Fibroblast of skin of right quadriceps (primary cell): ENCODE measurements at places on chromosomes 7 and 10.
A peak's percentile ranks its signal among the peaks of the same experiment; 100 is the strongest.

DNA sequence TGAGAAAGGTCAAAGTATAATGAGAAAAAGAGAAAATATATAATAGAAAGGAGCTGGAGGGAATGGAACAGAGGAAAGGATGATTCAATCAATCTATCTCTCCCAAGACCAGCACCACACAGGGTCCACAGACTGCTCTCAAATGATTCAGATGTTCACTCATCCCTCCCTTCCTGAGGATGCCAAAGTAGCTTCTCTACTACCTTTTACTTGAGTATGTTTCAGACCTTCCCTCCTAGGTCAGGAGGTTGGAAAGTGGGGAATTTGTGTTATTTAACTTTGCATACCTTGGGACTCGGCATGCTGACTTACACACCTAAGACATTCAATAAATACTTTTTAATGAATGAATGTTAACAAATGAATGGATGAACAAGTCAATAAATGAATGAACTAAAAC is 30.6 kb downstream of the CPVL start:
- DNase-seq, result no peak

GRCh38 chr10:126928274-126928673 is 23.0 kb downstream of the DOCK1 start:
- no peak for DNase-seq

GRCh38 chr10:12473491-12473890 is 124.1 kb downstream of the CAMK1D start:
- DNase-seq, result no peak

- DNase-seq, result peak; percentile 19
Measured at GRCh38 chr7:95334447-95334846, 10.1 kb upstream of the PON1 start.

DNA sequence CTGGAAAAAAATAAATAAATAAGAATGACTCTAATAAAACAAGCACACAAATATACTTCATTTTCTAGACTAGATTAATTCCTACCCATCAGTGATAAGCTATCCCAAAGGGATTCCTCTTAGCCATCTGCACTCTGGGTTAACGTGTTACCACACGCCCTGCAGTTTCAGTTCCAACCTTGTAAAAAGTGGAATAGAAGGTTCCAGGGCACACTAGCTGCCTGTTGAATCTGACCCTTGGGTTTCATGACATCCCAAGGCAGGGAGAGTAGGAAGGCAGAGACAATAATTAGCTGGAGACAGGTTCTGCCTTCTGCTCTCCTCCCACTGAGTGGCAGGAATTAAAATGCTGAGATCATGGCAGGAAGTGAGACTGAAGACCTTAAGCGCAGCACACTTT is 33.5 kb downstream of the SLC37A3 start:
- no peak for DNase-seq

DNA sequence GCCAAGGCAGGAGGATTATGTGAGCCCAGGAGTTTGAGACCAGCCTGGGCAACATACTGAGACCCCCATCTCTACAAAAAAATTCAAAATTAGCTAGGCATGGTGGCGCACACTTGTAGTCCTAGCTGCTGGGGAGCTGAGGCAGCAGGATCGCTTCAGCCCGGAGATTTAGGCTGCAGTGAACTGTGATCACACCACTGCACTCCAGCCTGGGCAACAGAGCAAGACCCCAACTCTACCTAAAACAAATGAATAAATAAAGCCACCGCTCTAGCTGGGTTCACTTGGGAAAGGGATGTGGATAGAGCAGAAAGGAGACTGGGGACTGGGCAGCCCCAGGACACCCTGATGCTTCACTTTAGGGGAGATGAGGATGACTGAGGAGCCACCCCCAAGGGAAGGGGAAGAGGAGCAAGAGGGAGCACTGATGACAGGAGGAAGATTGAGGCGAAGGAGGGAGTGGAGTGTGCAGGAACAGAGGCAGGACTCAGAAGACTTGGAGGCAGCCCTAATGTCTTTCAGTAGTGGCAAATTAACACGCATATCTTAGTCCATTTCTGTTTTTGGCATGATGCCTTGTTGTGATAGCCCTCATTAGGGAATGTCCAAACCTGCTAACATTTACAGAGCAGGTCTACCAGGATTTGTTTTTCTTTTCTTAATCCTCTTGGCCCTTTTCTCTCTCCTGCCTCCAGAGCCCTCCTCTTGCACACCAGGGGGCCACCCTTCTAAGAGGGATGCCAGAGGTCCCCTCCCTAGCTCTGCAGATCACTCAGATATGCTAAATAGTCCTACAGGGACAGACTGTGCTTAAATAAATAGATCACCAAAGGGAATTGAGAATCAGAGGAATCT is 88.3 kb downstream of the C10orf105 start:
- DNase-seq, result no peak
